Femur (tissue), 1 donor: ENCODE measurements at places on chromosomes 2 and 18.
A peak's percentile ranks its signal among the peaks of the same experiment; 100 is the strongest.

DNA sequence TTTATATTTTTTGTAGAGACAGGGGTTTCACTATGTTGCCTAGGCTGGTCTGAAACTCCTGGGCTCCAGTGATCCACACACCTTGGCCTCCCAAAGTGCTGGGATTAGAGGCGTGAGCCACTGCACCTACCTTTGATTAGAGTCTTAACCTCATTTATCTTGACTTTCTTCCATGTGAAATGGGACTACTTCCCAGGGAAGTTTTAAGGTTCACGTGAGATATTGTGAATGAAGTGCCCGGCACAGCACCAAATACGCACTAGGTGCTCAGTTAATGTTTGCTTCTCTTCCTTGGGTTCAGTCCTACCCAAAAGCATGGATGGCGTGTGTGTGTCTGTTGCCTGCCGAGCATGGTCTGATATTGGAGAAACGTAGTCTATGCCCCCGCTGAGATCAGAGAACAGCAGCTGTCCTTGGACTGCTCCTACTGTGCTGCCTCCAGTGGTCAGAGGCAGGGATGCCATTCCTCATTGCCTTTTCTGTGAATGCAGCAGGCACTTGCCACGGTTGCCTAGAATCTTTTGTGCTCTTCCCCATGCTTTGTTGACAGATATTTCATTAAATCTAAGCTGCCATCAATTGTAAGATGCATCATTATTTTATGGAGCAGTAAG, 12.3 kb upstream of the TFCP2L1 start:
- DNase-seq = no peak

DNA sequence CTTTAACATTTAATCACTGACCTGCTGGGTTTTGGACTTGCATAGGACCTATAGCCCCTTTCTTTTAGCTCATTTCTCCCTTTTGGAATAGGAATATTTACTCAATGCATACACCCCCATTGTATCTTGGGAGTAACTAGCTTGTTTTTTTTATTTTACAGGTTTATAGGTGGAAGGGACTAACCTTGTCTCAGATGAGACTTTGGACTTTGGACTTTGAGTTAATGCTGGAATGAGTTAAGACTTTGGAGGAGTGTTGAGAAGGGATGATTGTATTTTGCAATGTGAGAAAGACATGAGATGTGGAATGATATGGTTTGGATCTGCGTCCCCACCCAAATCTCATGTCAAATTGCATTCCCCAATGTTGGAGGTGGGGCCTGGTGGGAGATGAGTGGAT, 43.2 kb upstream of the SPATS2L start:
- no peak for DNase-seq

GRCh38 chr2:216539791-216540241, 41.2 kb downstream of the RPL37A start:
- DNase-seq = no peak

DNA sequence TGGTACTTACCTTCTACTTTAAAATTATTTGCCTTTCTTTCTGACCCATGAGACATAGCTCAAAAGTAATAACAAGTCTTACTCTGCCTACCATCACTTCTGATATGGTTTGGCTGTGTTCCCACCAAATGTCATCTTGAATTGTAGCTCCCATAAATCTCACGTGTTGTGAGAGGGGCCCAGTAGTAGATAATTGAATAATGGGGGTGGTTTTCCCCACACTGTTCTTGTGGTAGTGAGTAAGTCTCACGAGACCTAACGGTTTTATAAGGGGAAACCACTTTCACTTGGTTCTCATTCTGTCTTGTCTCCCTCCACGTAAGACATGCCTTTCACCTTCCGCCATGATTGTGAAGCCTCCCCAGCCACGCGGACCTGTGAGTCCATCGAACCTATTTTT, 47.5 kb downstream of the GALNT3 start:
- no peak for DNase-seq

DNA sequence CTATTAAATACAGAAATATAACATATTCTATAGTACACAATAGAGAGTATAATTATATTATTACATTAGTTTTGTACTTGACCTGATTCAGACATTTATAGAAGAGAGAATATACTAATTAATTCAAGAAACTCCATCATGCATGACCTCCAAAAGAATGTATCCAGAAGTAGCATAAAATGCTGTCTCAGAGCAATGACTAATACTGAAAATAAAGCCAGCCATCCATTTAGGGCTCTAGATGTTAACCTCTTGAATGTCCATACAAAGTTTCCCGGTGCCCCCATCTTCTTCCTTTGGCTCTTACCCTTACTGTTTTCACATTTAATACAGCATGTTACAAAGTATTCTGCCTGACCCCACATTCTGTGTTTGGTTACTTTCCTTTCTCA, 102.0 kb downstream of the ARHGAP15 start:
- DNase-seq = no peak

DNA sequence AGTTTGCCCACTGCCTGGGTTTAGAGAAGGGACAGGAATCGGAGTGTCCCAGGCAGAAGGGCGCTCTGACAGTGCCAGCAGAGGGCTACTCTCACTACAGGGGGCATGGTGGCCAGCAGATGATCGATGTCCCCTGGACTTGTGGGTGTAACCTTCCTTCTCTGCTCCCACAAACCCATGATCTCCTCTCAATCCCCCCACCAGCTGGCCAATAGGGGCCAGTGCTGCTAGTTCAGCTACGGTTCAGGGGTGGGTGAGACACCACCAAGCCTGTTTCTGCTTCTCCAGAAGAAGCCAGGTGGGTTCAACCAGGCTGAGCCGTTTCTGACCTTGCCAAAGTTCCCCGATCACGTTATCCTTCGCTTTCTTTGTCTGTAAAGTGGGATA, 1.3 kb downstream of the NPPC start:
- DNase-seq = no peak

GRCh38 chr2:24945907-24946306, 25.8 kb downstream of the DNAJC27 start:
- no peak for DNase-seq

DNA sequence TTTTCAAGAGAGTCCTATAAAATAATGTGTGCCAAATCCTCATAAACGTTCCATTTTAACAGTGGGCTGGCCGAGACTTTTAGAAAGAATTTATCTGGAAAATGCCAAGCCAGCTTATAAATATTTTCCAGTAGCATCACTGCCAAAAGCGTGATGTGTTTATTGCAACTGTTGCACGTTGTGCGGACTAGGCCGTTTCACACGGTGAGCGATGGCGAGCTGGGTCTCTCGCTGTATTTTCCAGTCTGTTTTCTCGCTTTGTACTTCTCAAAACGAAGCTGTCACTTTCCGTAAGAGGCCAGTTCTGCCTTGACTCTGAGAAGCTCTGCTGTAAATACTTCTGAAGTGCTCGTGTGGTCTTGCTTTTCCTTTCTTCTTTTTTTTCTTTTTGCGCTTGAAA, 65.0 kb upstream of the ZNF236 start:
- peak; percentile 60 for DNase-seq

- DNase-seq = no peak
Observed at GRCh38 chr2:101038455-101039255, 36.6 kb downstream of the RPL31 start.

GRCh38 chr2:236016496-236016895, 151.7 kb downstream of the GBX2 start:
- no peak for DNase-seq

DNA sequence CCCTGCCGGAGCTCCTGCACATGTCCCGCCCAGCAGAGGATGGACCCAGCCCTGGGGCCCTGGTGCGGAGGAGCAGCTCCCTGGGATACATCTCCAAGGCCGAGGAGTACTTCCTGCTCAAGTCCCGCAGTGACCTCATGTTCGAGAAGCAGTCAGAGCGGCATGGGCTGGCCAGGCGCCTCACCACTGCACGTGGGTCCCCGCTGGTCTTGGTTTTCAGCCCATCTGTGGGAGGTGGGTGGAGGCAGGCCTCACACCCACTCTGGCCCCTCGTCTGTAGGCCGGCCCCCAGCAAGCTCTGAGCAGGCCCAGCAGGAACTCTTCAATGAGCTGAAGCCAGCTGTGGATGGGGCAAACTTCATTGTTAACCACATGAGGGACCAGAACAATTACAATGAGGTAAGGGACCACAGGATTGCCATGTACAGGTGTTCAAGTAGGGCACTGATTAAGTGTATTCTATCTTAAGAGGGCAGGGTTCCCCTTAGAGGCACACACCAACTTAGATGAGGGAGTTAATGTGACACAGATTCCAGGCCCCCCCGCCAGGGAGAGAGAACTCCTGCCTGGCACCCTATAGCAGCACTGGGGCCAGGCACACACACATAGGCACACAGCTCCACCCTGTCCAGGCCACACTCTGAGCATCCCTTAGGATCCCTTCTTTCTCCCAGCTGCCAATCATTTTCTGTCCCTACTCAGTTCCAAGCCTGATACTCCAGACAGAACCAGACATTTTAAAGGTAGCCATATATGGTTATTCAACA, 5.4 kb upstream of the CHRNG start:
- no peak for DNase-seq

- no peak for DNase-seq
Observed at GRCh38 chr18:57997820-57998219, 46.2 kb upstream of the NEDD4L start.

- no peak for DNase-seq
Observed at GRCh38 chr2:57821088-57821487, 225.5 kb upstream of the VRK2 start.

- DNase-seq = no peak
Observed at GRCh38 chr18:33946336-33946735, 278.4 kb downstream of the NOL4 start.

DNA sequence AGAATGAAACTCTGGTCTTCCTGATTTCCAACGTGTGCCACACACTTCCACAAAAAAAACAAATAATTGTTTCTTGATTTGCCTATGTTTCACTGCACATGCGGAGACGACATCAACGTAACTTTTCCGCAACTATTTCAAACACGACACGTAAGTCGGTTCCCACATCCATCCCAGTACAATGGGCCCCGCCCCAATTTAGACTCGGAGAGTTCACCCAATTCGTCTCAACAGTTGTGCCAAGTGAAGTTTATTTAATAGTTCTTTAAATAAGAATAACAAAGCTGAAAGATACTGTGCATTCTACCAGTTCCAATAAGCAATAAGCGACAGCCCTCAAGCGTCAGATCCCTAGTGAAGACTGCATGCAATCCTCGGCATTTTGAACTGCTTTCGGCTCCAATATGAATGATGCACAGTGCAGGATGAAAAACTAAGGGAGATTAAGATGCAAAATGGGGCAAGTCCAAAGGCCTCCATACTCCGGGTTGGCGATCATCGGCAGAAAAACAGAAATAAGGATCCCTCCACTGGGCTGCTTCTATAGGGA, 664 bp downstream of the CCT4 start:
- DNase-seq = peak; percentile 36

DNA sequence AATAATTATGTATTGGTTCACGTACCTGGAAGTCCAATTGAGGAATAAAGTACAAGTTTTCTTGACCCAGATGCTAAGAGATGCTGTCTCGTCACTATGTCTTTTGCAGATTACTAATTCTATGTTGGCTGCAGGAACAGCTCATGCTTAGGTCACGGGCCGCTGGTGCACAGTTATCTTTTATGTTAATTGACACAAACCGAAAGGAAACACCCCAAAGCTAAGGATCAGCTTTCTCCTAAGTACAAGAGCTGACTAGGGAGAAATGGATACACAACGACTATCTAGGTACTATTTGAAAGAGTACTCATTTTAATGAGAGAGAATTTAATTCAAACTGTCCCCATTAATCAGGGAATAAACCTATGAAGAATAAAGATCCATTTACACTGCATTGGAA, 217.7 kb upstream of the SLC35G4 start:
- no peak for DNase-seq

GRCh38 chr2:70728128-70728527, 39.9 kb downstream of the ADD2 start:
- no peak for DNase-seq

GRCh38 chr2:121810959-121811853, 55.8 kb downstream of the TSN start:
- DNase-seq = peak; percentile 83

- DNase-seq = no peak
Observed at GRCh38 chr2:164538240-164538866, 82.9 kb downstream of the GRB14 start.

- no peak for DNase-seq
Observed at GRCh38 chr2:6031200-6031867, 339.1 kb downstream of the SOX11 start.

GRCh38 chr2:224520064-224520463, 65.1 kb downstream of the CUL3 start:
- DNase-seq = no peak

DNA sequence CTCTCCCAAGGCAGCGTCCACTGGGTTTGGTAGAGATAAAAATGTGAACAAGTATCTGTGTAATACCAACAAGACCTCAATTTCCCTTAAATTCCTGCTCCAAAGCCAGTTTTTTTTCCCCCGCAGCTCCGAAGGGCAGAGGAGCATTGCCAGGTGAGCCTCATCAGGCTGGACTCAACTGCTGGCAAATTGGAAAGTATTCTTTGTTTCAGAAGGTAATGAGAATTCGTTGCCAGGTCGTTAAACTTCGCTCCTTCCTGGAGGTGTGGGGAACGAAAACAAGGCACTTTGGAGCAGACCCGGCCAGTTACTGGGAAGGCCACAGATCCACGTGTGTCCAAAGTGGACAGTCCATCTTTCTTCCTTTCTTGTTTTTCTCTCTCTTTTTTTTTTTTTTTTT, 30.4 kb upstream of the ASB18 start:
- DNase-seq = no peak

GRCh38 chr18:47754311-47755101, 176.0 kb downstream of the SMAD2 start:
- DNase-seq = no peak

DNA sequence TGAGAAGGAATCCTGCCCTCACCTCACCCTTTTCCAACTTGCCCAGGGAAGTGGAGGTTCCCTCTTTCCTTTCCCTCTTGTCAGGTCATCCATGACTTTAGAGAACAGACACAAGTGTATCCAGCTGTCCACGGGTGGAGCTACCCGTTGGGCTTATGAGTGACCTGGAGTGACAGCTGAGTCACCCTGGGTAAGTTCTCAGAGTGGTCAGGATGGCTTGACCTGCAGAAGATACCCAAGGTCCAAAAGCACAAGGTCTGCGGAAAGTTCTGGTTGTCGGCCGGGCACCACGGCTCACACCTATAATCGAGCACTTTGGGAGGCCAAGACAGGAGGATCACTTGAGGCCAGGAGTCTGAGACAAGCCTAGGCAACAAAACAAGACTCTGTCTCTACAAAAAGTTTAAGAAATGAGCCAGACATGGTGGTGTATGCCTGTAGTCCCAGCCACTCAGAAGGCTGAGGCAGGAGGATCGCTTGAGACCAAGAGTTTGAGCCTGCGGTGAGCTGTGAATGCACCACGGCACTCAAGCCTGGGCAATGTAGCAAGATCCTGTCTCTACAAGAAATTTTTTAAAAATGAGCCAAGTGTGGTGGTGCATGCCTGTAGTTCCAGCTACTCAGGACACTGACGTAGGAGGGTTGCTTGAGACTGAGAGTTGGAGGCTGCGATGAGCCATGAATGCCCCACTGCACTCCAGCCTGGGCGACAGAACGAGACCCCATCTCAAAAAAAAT, 14.0 kb upstream of the CNDP1 start:
- peak; percentile 1 for DNase-seq

DNA sequence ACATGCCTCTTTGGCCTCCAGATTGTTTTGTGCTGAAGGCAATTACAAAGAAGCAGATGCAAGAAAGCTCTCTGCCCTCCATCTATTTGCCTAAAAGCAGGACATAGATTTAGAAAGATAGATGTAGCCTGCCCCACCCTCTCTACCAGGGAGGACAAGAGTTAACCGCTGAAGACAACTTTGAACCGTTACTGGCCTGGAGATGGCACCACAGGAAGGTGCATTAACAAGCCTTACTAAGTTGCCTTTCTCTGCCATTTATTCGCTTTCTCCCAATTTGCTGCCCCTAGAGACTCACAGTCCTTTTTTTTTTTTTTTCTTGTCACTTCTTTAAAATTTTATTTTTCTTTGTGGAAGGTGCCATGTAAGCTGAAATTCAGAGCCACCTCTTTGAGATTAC, 28.8 kb upstream of the RMDN2 start:
- no peak for DNase-seq

GRCh38 chr2:50879457-50879856, 152.5 kb downstream of the NRXN1 start:
- DNase-seq = no peak
